Activated naive CD8-positive, alpha-beta T cell treated with anti-CD3 and anti-CD28 coated beads, Interleukin-2, amount 10 ng/mL, durations not matched to agents 7 days and 5 days (primary cell): ENCODE measurements at places on chromosomes 7 and 10. TPM values are rescaled to one million over a fixed set of nuclear protein-coding genes. Genes with fewer than 3 reads are reported as not detected.
A peak's percentile ranks its signal among the peaks of the same experiment; 100 is the strongest.

GRCh38 chr10:92238586-92239098, 52.2 kb downstream of the CPEB3 start:
- DNase-seq, result no peak
- peak overlapping the region; percentile 52 for H3K4me3 ChIP-seq
- no peak overlapping the region for H3K27ac ChIP-seq
- peaks cover 19% of the 10 kb centered on the region for H3K4me1 ChIP-seq
- H3K36me3 ChIP-seq, result peaks cover 24% of the 10 kb centered on the region
- peaks cover 7% of the 10 kb centered on the region for H3K27me3 ChIP-seq

Gene GPNMB
- 25.3 TPM for total RNA-seq

GRCh38 chr10:31426401-31426800, 107.4 kb downstream of the ZEB1 start:
- no peak for DNase-seq
- H3K27me3 ChIP-seq, result no peaks in the 10 kb centered on the region
- no peak overlapping the region for H3K27ac ChIP-seq
- H3K4me1 ChIP-seq, result peaks cover 7% of the 10 kb centered on the region
- H3K36me3 ChIP-seq, result peaks cover 32% of the 10 kb centered on the region

GRCh38 chr7:19116121-19117090, 1.0 kb downstream of the TWIST1 start:
- H3K27ac ChIP-seq, result peak overlapping the region; percentile 51
- peaks cover 72% of the 10 kb centered on the region for H3K27me3 ChIP-seq
- H3K36me3 ChIP-seq, result no peaks in the 10 kb centered on the region
- peak overlapping the region; percentile 44 for H3K4me3 ChIP-seq
- peak; percentile 34 for DNase-seq

- DNase-seq, result no peak
- H3K27me3 ChIP-seq, result no peaks in the 10 kb centered on the region
- H3K27ac ChIP-seq, result no peak overlapping the region
- no peak overlapping the region for H3K4me3 ChIP-seq
- H3K36me3 ChIP-seq, result no peaks in the 10 kb centered on the region
- H3K4me1 ChIP-seq, result no peaks in the 10 kb centered on the region
Measured at GRCh38 chr7:123916240-123916724, 8.8 kb upstream of the SPAM1 start.

DNA sequence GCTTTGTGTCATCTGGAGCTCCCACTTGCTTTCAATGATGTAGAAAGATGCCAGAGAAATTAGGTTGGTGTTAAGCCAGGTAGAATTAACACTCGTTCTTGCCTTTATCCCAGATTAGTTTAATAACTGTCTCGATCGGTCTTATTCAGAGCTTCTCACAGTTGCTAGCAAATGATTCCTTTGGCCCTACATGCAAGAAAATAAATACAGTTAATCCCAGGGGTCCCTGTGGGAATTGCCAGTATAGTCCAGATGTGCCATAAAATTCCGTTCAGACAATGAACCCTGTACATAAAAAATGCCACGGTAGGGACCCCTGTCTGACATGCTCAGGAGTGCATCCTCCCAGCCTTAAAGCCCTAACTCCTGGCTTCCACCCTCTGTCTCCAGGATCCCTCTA, 207.5 kb downstream of the ARHGAP12 start:
- H3K27ac ChIP-seq, result no peak overlapping the region
- H3K36me3 ChIP-seq, result peaks cover 3% of the 10 kb centered on the region
- H3K4me3 ChIP-seq, result no peak overlapping the region
- H3K4me1 ChIP-seq, result peaks cover 3% of the 10 kb centered on the region
- DNase-seq, result no peak

GRCh38 chr7:17293481-17293880, 5.0 kb upstream of the AHR start:
- H3K27me3 ChIP-seq, result no peaks in the 10 kb centered on the region
- H3K36me3 ChIP-seq, result peaks cover 17% of the 10 kb centered on the region
- no peak overlapping the region for H3K4me3 ChIP-seq
- H3K27ac ChIP-seq, result no peak overlapping the region
- peaks cover 14% of the 10 kb centered on the region for H3K4me1 ChIP-seq
